ENCODE measurements at places on chromosomes 2 and 18.

DNA sequence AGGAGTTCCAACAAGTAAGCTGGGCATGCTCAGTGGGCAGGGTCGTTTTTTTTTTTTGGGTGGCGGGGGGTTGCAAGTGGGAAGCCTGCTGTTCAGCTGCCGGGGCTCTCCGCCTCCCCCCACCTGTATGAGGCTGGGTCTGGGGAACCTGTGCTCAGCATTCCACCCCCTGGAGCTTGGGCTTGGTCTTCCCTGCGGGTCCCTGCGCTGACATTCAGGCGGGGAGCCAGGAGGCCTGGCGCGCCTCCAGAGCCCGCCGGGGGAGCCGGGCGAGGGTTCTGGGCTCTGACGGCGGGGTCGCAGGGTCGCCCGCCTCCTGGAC is 822 bp upstream of the GPD2 start:
- no peak for DNase-seq

DNA sequence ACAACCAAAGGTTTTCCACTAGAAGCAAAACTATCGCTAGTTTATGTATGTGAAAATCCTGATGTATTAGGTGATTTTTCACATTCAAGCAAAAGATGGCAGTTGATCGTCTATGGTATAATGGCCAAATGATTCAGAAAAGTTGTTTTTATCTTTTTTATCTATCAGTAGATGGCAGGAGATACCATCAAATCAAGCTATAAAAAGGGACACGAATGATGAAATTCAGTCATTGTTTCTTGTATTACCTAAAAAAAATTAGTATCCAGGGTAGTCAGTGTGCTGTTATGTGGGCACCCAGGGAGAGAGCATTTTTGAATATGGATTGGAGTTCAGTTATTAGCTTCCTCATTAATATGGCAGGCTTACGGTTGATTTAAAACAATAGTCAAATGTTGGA is 22.9 kb upstream of the CAVIN2 start:
- DNase-seq, result no peak

GRCh38 chr18:58315739-58316215 is 271.8 kb downstream of the NEDD4L start:
- DNase-seq, result no peak

- DNase-seq, result no peak
Observed at GRCh38 chr2:217016796-217017419, 157.0 kb upstream of the TNP1 start.

- no peak for DNase-seq
Observed at GRCh38 chr18:56748698-56749268, 97.6 kb downstream of the WDR7 start.

DNA sequence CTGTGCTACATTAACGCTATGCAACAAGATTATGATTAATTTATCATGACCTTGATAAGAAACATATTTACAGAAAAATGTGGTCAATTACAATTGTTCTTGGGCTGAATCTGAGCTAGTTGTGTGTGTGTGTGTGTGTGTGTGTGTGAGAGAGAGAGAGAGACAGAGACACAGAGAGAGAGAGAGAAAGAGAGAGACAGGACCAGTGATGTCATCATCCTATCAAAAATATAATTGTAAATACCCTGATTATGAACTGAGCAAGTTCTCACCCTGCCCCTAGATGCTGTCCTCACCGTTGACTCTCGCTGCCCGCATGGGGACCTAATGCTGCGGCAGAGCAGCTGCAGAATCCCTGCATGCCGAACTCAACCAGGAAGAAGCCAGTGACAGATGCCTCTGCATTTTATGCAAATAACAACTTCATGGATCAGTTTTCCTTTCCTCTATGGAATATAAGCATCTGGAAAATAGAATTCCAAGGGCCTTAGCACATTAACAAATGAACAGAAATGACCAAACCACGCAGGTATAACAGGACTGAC is 512.5 kb downstream of the PLCL1 start:
- no peak for DNase-seq

DNA sequence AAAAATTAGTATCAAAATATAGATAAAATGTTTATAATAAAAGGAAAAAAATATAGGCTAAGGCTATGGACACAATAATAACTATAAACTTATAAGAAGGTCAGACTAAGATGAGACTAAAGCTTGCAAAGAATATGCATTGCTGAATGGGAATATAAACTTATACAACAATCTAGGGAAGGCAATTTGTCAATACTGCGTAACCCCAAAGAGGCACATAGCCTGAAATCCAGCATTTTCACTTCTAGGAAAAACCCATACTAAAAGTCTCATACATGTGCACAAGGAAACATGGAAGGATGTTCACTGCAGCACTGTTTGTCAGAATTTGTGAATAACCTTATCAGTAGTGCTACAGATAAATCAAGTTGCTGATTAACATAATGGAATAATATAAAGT is 45.5 kb downstream of the FANCL start:
- DNase-seq, result no peak

- peak; percentile 80 for DNase-seq
Observed at GRCh38 chr2:127064642-127065250, 42.2 kb downstream of the BIN1 start.

GRCh38 chr2:120818441-120818920 is 82.8 kb downstream of the GLI2 start:
- no peak for DNase-seq

DNA sequence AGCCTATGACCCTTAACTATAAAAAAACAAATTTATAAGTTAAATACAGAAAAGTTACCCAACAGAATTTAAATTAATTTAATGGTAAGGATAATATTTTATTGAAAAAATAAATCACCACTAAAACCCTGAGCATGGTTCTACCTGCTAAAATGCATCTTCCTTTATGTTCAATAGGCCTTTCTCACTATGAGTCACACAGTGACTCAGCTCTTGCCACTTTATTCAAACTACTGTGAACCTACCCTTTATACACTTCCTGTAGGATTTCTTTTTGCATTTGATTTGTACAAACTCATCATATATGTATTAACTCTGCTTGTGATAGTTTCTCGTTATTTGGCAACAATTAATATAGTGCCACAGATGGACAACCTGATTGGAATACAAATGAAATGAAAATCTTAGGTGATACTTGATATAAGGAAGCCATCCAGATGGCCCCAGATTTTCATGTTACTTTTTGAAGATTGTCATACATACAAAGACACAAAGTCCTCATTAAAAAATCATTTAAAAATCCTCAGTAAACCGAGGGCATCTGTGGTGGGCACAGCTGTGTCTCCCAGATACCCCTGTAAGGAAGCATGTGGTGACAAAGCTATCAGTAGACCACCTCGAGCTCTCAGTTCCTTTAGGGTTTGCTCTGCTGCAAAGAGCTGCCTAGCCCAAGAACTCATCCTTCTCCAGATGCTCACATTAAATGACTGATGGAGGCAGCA is 55.2 kb upstream of the COBLL1 start:
- DNase-seq, result no peak

- DNase-seq, result no peak
Observed at GRCh38 chr2:186687807-186688211, 6.1 kb upstream of the FAM171B start.

- no peak for DNase-seq
Observed at GRCh38 chr2:27496357-27497287, at the start of gene GCKR. Gene GCKR (plus strand): TSS chr2:27496839. CDS start chr2:27496905, 66 bp downstream.

GRCh38 chr2:76825140-76825970 is 696.8 kb downstream of the LRRTM4 start:
- DNase-seq, result no peak

- DNase-seq, result no peak
Observed at GRCh38 chr2:112519506-112519905, 22.8 kb upstream of the POLR1B start.

- DNase-seq, result no peak
Observed at GRCh38 chr2:173555833-173556232, 201.2 kb downstream of the CDCA7 start.

GRCh38 chr18:457140-457519 is 43.4 kb downstream of the COLEC12 start:
- DNase-seq, result no peak

DNA sequence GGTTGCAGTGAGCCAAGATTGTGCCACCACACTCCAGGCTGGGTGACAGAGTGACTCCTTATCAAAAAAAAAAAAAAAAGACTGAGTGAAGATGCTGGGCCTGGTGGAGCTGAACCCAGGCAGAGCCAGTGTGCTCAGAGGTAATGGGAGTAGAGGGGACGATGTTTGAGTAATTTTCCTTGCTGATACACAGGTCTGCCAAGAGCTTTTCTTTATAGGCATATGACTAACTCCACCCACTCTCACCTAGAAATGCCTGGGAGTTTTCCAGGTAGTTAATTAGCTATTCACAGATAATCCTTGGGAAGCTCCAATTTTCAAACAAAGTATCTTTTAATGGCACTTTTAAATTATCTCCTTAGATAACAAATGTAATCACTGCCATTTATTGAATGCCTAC is 33.4 kb upstream of the ACSL3 start:
- DNase-seq, result no peak

GRCh38 chr2:78411303-78411702 is 614.2 kb upstream of the REG3G start:
- no peak for DNase-seq

GRCh38 chr18:33720133-33720532 is 142.1 kb downstream of the ASXL3 start:
- DNase-seq, result no peak

DNA sequence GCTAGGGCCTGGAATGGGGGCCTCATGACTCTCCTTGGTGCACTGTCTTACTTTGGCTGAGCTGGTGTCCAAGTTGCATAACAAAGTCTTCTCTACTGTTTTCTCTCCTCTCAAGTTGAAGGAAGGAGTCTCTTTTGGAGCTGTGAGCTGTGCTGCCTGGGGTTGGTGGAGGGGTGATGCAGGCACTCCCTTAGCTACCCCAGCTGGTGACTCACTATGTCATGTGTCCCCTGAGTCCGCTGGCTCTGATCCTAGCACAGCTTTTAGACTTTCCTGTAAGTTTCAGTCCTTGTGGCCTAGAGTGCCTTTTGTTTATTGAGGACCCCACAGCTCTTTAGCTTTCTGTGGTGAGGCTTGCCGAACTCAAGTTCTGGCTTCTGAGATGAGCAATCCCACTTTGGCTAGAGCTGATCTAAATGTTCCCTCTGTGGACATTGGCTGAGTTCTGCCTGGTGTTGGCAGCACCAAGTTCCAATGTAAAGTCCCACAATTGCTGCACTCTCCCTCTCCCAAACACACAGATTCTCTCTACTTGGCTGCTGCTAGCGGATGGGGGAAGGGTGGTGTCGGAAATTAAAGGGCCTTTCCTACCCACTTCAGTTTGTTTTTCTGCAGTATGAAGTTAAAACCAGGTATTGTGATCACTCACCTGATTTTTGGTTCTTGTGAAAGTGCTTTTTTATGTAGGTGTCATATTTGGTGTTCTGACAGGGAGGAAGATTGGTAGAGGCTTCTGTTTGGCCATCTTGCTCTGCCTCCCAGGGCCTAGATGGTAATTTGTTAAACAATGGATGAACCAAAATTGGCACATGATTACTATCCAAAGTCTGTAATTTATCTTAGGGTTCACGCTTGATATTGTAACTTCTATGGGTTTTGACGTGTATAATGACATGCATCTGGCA is 83.2 kb downstream of the COMMD1 start:
- DNase-seq, result no peak

GRCh38 chr18:59298871-59299270 is 19.6 kb downstream of the CPLX4 start:
- DNase-seq, result no peak

DNA sequence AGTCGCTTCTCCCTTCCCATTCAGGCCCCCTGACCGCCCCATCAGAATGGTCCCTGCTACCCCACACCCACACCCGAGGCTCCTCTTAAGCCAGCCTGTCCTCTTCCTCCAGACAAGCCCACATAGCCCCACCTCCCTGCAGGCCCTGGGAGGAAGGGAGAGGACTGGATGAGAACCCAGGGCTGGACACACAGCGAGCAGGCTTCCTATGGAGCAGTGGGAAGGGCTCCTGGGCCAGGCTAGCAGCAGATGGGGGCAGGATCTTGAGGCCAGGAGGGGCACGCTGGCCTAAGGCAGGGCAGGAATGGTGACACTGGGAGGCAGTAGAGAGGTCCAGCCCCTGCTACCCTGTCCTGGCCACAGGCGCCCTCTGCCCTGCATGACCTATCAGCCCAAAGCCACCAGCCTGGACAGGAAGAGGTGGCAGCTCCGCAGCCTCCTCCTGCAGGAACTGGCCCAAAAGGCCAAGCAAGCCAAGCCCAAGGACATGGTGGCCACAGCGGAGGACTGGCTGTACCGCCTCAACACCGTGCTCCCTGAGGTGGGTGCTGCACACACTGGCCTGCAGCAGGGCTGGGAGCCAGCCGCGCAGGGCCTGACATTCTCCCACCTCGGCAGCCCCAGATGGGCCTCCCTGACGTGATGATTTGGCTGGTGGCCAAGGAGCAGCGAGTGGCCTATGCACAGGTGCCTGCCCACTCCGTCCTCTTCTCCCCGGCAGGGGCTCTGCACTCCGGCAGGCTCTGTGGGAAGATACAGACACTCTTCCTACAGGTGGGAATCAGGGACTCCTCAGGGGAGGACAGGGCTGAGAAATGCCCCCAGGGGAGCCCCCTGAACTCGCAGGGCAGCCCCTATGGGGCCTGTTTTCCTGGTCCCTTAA is 43.3 kb downstream of the FER1L5 start:
- DNase-seq, result no peak

GRCh38 chr2:175811971-175812370 is 190.1 kb downstream of the LNPK start:
- no peak for DNase-seq

GRCh38 chr2:65416945-65417344 is 15.5 kb downstream of the SPRED2 start:
- no peak for DNase-seq

- DNase-seq, result no peak
Observed at GRCh38 chr2:212777020-212777491, 238.5 kb upstream of the ERBB4 start.

- DNase-seq, result no peak
Observed at GRCh38 chr2:120432293-120432975, 86.5 kb downstream of the INHBB start.

DNA sequence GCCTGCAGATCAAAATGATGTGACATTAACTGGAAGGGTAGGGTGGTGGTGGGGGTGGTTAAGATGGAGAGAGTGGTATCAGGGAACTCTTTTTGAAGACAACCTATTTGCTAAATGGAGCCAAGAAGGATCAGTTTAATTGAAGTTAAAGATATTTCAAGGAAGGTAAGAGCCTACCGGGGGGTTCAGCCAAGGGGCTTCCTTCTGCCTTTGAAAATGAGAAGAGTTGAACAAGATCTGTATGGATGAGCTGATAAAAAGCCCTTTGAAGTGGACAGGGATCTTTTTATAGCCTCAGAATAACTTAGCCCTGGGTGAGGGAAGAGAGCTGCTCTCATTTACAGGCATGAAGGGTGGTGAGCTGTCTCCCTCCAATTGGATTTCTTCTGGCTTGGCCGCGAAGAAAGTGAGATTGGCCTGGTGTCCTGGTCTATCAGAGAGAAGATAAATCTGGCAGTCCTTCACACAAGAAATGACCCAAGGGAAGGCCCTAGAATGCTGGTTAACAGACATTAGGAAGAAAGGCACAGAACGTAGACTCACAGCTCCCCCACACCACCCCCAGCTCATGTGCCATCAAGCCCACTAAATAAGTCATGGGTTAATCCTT is 439.8 kb downstream of the TNS1 start:
- no peak for DNase-seq

- no peak for DNase-seq
Observed at GRCh38 chr2:74025971-74026612, 41.4 kb downstream of the TET3 start.
